ENCODE measurements at places on chromosomes 2 and 18. TPM values are rescaled to one million over a fixed set of nuclear protein-coding genes. Genes with fewer than 3 reads are reported as not detected.

CROCC2 gene
- total RNA-seq, result not detected

CYP27C1 gene
- total RNA-seq, result not detected

TMEM247 gene
- not detected for total RNA-seq

PRKAG3 gene
- total RNA-seq, result not detected

LAMA1 gene
- 0.13 TPM for total RNA-seq

PSMA8 gene
- not detected for total RNA-seq
